ENCODE measurements at places on chromosomes 7 and 10. TPM values are rescaled to one million over a fixed set of nuclear protein-coding genes. Genes with fewer than 3 reads are reported as not detected.

Gene TACC2
- total RNA-seq = 16.5 TPM

- DNase-seq = no peak
These were observed 1179.5 kb upstream of the C7orf33 start for GRCh38 chr7:147411096-147411495.

DNA sequence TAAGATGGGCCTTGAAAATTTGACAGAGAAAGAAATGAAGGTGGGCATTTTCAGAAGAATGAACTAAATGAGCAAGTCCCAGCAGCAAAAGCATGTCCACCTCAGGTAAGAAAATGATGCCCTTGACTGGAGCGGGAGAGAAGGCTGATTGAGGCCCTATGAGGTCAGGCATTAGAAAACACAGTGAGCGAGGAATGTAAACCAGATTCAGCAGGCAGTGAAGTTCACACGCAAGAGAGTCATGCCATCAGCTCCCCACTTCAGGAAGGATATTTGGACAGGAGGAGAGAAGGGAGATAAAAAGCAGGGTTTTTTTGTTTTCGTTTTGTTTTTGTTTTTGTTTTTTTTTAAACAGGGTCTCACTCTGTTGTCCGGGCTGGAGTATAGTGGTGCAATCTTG lies 166.4 kb downstream of the PPP1R17 start:
- DNase-seq = no peak

- DNase-seq = no peak
These were observed 289.5 kb upstream of the MKLN1 start for GRCh38 chr7:131038153-131038552.

DNA sequence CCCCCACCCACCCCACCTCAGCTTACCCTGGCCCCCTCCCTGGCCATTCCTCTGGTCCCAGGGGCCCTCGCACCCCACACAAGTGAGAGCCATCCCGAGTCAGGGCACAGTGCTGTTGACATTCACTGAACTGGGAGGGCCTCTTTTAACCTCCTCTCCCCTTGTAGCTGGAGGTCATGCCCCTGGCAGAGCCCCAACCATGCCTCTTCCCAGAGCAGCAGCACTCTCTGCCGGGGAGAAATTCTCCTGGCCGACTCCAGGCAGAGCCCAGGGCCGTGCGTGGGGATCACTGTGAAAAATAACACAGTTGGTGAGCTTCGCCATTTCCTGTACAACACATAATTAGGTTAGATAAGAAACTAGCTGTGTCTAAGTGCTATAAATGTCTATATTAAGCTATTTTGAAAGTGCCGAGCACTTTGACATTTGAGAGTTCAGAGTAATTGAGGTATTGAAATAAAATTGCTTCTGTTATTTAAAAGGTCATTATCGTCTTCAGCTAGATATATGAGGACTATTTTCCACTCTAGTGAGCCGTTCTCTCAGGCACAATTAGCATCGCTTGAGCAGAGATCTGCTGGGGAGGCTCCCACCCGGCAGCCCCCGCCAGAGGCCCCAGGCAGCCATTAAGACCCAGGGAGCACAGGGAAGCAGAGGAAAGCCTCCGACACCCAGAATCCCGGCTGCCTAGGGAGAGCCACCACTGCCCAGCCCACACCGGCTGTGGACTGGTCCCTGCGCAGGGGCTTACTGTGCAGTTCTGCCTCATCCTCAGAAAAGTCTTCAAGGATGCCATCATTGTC lies 62.4 kb upstream of the LRRC18 start:
- no peak for DNase-seq

Gene DPP6
- 0.48 TPM for total RNA-seq

Gene CALN1
- not detected for total RNA-seq

Measured in astrocyte (in vitro differentiated cells and primary cell).